ENCODE measurements at places on chromosomes 3 and 15. TPM values are rescaled to one million over a fixed set of nuclear protein-coding genes. Genes with fewer than 3 reads are reported as not detected.
A peak's percentile ranks its signal among the peaks of the same experiment; 100 is the strongest.

Gene RASL12
- 208 TPM for total RNA-seq

GRCh38 chr3:9769426-9770275 lies at the start of gene CAMK1:
CAMK1 (minus strand) TSS chr3:9769947; CDS start chr3:9767749, 2,198 bp downstream.
- ATAC-seq, result peak; percentile 94

- ATAC-seq, result no peak
These were observed 867.8 kb downstream of the SQOR start for GRCh38 chr15:46502667-46503066.

DNA sequence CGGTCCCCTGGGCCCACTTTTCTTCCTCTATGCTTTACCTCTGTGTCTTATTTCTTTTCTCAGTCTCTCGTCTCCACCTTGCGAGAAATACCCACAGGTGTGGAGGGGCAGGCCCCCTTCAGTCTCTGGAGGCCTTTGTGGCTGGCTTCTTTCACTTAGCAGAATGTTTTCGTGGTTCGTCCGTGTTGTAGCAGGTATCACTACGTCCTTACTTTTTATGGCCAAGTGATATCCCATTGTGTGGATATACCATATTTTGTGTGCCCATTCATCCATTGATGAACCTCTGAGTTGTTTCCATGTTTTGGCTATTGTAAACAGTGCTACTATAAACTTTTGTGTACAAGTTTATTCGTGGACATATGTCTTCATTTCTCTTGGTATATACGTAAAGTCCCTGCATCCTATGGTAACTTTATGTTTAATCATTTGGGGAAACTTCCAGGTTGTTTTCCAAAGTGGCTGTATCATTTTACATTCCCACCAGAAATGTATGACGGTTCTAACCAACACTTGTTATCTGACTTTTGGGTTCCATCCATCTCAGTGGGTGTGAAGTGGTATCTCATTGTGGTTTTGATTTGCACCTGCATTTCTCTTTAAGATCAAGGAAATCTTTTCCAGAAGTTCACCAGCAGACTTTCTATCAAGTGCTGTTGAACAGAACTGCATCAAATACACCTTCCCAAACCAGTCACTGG lies 5.6 kb downstream of the PIGZ start:
- no peak for ATAC-seq

All from gastroesophageal sphincter (tissue), 4 donors.